Dermis blood vessel endothelial cell (primary cell): ENCODE measurements at places on chromosomes 13 and 19.

GRCh38 chr19:49592486-49593232 lies 1.7 kb downstream of the PRR12 start:
- no peak for DNase-seq

DNA sequence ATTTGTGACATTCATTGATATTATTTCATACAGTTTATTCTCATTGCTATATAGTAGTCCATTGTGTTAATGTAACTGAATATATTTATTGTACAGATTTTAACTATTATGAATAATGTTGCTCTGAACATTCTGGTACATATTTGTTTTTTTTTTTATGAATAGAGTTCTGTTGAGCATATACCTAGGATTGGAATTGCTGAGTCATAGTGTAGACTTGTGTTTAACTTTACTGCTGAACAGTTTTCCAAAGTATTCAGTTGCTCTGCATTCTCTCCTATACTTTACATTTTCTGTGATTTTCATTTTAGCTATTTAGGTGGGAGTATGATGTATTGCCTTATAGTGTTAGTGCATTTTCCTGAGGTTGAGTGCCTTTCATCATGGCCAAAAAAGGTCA lies 97.5 kb downstream of the MAB21L1 start:
- no peak for DNase-seq

DNA sequence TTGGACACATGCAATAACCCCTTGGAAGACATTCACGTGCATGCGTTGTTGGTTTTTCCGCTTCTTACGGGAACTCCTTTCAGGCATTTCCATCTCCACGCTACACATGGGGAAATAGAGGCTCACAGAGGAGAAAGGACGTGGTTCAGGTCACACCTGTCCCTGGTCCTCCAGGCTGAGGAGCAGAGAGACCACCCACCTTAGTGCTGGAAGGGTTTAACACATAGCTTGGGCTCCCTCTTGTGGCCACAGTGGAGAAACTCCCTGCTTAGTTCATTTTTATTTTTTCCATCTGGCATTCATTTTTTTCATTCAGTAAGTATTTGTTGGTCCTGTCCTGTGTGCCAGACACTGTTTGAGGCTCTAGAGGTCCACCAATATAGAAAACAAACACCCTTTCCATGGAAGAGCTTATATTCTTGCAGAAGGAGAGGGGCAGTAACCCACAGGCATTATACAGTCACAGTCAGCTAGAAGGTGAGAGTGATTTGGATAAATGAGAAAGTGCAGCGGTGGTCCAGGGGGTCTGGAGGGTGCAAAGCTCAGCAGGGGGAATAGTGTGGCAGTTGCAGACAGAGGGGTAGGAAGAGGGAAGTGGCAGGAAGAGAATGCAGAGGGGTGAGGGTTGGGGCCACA lies 24.2 kb upstream of the TTYH1 start:
- peak; percentile 82 for DNase-seq

DNA sequence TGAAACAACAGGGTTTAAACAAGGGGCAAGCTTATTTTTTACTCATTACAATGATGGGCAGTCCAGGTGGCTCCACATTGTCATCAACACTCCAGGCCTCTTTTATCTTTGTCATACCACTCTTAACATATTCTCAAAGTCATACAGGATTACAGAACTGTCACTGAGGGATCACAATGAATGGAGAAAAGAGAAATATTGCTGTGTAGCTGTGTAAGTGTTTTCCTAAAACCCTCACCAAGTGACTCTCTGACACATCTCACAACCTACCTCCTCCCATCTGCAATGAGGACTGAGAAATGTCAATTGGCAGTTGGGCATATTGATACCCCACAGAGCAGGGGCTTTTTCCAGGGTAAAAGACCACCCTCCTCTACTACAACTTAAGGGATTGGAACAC lies 562.1 kb downstream of the TBC1D4 start:
- no peak for DNase-seq

- no peak for DNase-seq
Observed at GRCh38 chr19:13097033-13097462, 5.6 kb downstream of the LYL1 start.

DNA sequence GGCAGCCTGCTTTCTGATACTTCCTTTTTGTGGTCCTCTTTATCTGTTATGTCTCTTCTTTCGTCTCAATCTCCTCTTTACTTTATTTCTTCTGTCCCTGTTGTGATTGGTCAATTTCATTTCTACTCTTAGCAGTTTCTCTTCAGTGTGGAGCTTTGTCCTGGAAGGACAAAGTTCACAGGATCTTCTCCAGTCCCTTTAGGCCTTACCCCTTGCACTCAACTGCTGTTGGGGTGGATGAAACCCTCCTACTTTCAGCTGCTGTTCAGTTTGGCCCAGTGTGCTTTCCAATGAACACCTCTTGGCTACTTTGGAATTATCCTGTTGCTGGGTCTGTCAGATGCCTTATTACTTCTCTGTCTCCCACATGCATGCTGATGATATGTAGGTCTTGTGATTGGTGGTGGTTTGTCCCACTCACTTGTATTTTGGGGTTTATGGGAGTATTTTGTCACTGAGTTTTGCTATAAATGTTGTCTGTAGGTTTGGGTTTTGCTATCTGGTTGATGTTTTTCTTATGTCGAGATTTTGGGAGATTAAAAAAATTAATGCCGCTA lies 24.8 kb downstream of the WDR62 start:
- no peak for DNase-seq

DNA sequence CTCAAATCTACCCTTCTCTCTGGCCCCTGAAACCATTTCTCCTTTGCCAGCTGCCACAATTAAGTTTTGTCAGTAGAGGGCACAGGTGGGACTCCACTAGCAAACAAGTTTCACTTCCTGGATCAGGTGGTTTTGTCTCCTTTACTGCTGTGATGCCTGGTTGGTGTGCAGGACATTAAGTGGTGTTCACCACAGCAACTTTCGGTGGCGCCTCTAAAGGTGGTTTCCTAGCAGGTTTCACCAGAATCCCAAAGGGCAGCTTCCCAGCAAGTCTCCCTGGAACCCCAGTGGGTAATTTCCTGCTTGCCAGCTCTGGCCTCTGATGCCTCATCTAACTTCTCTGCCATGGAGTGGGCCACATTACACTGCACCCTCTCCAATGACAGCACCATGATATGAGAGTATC lies 16.6 kb downstream of the MED4 start:
- peak; percentile 51 for DNase-seq
